ENCODE measurements at places on chromosomes 7 and 10. TPM values are rescaled to one million over a fixed set of nuclear protein-coding genes. Genes with fewer than 3 reads are reported as not detected.

CTAGE6 gene
- not detected for total RNA-seq

GJD4 gene
- not detected for total RNA-seq

FFAR4 gene
- 0.42 TPM for total RNA-seq

BLNK gene
- 1.3 TPM for total RNA-seq

LRRN3 gene
- total RNA-seq = 0.42 TPM

DNA sequence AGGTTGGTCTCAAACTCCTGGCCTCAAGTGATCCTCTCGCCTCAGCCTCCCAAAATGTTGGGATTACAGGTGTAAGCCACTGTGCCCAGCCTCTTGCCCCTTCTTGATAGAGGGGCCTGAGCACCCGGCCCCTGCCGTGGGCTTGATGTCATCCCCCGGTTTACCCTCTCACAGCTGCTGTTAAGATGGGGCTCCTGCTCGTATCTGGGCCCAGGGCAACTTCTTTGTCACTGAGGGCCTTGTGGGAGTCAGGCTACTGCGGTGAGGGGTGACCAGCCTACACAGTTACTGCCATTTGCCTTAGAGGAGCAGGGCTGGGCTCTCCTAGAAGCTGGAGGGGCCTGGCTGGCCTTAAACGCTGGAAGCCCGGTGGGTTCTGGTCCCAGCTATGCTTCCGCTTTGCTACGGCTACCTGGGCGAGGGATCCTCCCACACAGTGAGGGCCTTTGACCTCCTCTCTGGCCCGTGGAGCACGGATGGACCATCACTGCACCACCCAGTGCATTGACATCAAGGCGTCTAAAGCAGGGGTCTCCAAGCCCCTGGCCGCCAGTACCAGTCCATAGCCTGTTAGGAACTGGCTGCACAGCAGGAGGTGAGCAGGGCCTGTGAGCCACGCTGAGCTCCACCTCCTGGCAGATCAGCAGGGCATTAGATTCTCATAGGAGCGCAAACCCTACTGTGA is 1.1 kb upstream of the TMEM130 start:
- peak overlapping the region; percentile 51 for H3K4me3 ChIP-seq
- no peaks in the 10 kb centered on the region for H3K36me3 ChIP-seq
- H3K27ac ChIP-seq = no peak overlapping the region
- H3K27me3 ChIP-seq = no peaks in the 10 kb centered on the region
- peaks cover 18% of the 10 kb centered on the region for H3K4me1 ChIP-seq

DNA sequence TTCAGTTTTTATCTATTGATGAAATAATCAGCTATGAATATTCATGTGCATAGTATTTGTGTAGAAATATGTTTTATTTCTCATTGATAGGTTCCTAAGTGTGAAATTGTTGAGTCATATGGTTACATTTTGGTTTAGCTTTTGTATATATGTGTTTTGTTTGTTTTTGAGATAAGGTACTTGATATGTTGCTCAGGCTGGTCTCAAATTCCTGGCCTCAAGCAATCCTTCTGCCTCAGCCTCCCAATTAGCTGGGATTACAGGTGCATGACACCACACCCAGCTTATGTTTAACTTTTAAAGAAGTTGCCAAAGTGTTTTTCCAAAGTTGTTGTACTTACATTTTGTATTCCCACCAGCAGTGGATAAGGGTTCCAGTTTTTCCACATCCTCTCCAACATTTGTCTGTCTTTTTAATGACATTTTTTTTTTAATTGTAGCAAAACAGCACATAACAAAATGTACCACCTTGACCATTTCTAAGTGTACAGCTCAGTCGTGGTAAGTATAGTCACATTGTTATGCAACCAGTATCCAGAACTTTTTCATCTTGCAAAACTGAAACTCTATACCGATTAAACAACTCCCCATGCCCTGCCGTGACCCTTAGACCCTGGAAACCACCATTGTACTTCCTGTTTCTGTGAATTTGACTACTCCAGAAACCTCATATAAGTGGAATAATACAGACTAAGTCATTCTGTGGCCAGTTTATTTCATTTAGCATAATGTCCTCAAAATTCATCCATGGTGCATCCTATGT is 12.6 kb upstream of the UBE2D1 start:
- H3K4me3 ChIP-seq = no peak overlapping the region
- H3K27me3 ChIP-seq = no peaks in the 10 kb centered on the region
- DNase-seq = no peak
- no peaks in the 10 kb centered on the region for H3K36me3 ChIP-seq

GRCh38 chr10:108736111-108736510 is 1187.2 kb downstream of the XPNPEP1 start:
- H3K36me3 ChIP-seq = no peaks in the 10 kb centered on the region
- DNase-seq = no peak
- no peaks in the 10 kb centered on the region for H3K27me3 ChIP-seq
- H3K4me3 ChIP-seq = no peak overlapping the region
- H3K27ac ChIP-seq = no peak overlapping the region

GRCh38 chr10:126931544-126931943 is 26.3 kb downstream of the DOCK1 start:
- H3K4me3 ChIP-seq = peak overlapping the region; percentile 27
- no peak for DNase-seq
- no peaks in the 10 kb centered on the region for H3K27me3 ChIP-seq
- peaks cover 37% of the 10 kb centered on the region for H3K4me1 ChIP-seq
- no peak overlapping the region for H3K27ac ChIP-seq
- H3K36me3 ChIP-seq = no peaks in the 10 kb centered on the region

DNA sequence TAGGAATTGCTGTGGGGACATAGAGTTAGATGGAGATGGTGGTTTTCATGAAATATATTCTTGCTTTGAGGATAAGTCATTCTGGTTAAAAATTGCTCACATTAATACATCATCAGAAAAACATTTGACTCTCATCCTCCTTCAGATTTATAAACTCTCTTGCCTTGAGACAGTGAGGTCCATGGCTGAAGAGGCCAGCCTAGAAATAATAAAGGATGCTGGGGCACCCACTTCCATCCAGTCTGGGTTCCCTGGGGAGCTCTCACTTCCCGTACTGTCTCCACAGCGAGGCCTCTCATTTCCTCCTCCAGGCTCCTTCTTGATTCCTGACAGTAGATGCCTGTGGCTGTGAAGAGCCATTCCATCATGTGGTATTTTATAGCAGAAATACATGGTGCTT is 73.3 kb upstream of the PRKG1 start:
- H3K4me1 ChIP-seq = peaks cover 5% of the 10 kb centered on the region
- H3K4me3 ChIP-seq = no peak overlapping the region
- H3K36me3 ChIP-seq = no peaks in the 10 kb centered on the region
- no peaks in the 10 kb centered on the region for H3K27me3 ChIP-seq

DNA sequence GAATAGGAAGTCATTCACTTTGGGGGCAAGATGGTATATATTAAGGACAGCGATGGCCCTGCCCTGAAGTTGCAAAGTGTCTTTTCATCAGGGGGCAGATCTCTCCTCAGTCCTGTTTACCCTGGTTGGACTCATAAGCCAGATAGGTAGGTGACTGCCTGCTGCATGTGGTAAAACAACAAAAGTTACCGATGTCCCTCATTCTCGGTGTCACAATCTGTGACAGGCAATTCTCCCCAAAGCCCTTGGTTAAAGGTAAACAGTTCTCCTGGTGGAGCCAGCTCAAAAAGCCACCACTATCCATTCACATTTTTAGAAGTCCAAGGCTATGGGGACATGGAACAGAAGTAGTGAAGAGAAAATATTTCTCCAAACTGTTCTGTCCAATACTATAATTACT is 9.9 kb upstream of the SLC25A13 start:
- no peak overlapping the region for H3K4me3 ChIP-seq
- no peaks in the 10 kb centered on the region for H3K4me1 ChIP-seq
- DNase-seq = peak; percentile 50
- H3K27me3 ChIP-seq = no peaks in the 10 kb centered on the region

DNA sequence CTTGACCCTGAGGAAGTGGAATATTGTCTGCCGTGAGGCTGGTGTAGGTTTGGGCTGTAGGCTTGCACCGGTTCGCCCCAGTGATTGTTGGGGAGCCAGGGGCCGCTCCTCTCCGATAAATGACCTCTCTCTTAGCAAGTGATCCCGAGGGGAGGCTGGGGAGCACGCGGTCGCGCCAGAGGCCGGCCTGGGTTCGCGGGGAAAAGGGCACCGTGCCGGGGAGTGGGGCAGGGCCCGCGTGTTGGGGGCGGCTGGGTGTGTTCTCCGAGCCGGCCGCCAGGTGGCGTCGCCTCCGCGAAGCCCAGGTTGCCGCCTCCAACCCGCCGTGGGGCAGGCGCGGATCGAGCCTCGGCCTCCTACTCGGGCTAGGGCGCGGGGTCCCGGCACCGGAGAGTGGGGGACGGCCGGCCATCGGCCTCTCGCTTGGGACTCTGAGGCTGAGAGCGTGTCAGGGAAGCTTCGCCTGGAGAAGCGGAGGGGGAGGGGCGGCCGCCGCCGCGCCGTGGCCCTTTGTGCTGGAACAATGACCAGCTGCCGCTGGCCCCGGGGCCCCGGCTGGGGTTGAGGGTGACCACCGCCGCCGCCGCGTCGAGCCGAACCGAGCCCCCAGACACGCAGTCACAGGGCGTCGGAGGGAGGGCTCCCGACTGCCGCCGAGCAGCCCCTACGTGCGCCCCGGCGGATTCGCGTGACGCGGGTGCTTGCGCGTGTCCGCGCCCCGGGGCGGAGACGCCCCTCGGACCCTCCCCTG is 442 bp upstream of the LZTS2 start:
- H3K27me3 ChIP-seq = no peaks in the 10 kb centered on the region
- H3K36me3 ChIP-seq = peaks cover 18% of the 10 kb centered on the region
- H3K27ac ChIP-seq = peak overlapping the region; percentile 98

DNA sequence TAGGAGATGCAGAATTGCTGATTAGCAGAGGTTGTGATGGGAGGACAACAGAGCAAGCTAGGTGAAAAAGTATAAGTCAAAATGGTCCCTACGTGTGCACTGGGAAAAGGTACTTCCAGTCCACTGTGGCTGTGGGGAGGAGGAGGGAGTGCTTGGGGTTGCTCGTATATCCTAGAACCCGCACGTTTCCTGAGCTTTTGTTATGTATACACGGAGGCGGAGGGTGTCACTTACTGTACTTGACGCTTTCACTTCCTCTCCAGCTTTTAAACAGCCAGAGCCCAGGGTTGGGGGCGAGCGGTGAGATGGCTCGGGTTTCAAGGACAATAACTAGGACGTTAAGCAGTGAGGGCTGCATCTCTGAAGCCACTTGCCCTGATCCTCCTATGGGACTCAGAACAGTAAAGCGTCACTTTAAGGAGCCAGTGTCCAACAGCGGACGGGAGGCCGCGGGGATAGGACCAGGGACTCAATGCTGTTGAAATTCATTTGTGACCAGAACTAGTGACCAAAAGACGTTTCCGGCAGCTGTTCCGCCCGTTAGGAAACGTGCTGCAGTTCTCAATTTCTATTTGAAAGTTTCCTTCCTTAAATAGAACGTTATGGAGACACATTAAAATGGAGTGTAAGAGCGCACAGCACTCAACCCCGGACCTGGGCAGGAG is 985 bp upstream of the ETV1 start:
- H3K36me3 ChIP-seq = no peaks in the 10 kb centered on the region
- peak; percentile 94 for DNase-seq
- H3K27me3 ChIP-seq = no peaks in the 10 kb centered on the region
- H3K27ac ChIP-seq = peak overlapping the region; percentile 76
- H3K4me3 ChIP-seq = peak overlapping the region; percentile 69
- peaks cover 19% of the 10 kb centered on the region for H3K4me1 ChIP-seq

DNA sequence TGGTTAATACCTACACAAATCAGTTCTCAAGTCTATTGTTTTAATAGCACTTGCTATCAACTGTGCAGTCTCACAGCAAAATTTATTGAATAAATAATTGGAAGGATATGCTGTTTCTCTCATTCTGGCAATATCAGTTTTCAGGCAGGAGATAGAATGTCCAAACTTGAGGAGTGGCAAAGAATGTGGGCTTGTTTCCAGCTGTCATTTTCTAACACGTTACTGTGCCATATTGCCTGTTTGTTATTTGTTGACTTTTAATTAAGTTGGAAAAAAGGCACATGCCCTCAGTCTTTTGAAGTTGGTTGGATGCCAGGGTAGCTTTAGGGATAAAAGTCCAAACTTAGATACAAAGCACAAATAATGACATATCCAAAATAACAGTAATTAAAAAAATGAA is 52.2 kb downstream of the MAGI2 start:
- no peak overlapping the region for H3K27ac ChIP-seq
- peaks cover 48% of the 10 kb centered on the region for H3K4me1 ChIP-seq
- H3K27me3 ChIP-seq = no peaks in the 10 kb centered on the region

DNA sequence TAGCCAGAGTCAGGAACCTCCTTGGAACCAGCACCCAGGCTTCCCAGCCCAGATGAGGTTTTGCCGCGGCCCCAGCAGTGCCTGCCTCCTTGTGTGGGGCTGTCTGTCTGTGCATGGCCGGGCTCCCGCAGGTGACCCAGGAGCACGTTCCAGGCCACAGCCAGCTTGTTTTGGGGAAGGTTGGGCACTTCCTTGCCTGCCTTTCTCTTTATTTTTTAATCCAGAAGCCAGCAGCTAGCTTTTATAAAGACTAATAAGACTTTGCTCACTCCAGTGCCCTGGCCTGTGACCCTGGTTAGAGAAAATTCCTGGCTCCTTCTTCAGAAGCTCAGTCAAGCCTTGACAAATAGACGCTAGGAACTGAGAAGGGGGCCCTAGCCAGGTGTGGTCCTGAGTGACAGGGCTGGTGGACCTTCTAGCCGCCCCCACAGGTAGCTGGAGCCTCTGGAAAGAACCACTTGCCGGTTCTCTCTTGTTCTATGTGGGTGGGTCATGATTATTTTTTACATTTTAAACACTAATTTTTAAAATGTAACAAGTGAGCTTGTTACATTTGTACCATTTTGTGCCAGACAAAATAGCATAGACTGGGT is 837 bp downstream of the SLC29A3 start:
- H3K27me3 ChIP-seq = no peaks in the 10 kb centered on the region
- DNase-seq = no peak
- peak overlapping the region; percentile 84 for H3K27ac ChIP-seq
- H3K36me3 ChIP-seq = peaks cover 5% of the 10 kb centered on the region

DNA sequence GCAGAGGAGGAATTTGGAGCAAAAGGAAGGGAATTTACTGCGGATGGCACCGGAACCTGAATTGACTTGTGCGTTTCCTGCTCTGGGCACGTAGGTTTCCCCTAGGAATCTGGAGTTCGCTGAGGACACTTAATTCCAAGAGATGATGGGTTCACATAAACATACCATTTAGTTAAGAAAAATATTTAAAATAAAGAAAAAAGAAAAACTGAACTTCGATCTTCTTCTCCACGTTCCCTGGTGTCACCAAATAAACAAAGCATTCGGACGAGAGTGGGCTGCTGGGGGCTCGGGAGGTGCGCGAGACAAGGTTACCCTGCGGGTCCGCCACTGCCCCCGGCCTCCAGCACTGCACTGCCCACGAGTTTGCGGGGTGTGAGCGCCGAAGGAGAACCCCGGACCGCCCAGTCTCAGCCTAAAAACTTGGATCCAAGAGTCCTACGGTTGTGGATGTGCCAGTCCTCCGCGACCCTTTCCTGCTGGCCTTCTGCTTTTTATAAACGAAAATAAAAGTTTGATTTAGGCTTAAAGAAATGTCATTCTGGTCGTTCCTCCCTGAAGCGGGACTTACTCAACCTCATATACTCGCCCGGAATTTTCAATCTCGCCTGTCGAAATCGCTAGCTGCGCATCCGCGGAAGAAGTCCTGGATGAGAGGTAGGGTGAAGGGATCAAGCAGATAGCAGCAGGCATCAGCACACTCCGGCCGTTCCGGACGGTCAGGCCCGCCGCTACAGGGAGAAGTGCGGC is 30.3 kb downstream of the SKIDA1 start:
- H3K4me3 ChIP-seq = peak overlapping the region; percentile 76
- peaks cover 36% of the 10 kb centered on the region for H3K4me1 ChIP-seq
- H3K36me3 ChIP-seq = no peaks in the 10 kb centered on the region

- no peak overlapping the region for H3K27ac ChIP-seq
- no peak for DNase-seq
- H3K4me1 ChIP-seq = peaks cover 28% of the 10 kb centered on the region
- no peak overlapping the region for H3K4me3 ChIP-seq
- H3K27me3 ChIP-seq = no peaks in the 10 kb centered on the region
Observed at GRCh38 chr10:103736044-103736443, 119.3 kb downstream of the SH3PXD2A start.

GRCh38 chr10:88245974-88246511 is 337.1 kb downstream of the RNLS start:
- peaks cover 35% of the 10 kb centered on the region for H3K4me1 ChIP-seq
- DNase-seq = no peak
